Activated CD8-positive, alpha-beta memory T cell treated with anti-CD3 and anti-CD28 coated beads for 1 hour (primary cell): ENCODE measurements at places on chromosomes 2 and 18.

DNA sequence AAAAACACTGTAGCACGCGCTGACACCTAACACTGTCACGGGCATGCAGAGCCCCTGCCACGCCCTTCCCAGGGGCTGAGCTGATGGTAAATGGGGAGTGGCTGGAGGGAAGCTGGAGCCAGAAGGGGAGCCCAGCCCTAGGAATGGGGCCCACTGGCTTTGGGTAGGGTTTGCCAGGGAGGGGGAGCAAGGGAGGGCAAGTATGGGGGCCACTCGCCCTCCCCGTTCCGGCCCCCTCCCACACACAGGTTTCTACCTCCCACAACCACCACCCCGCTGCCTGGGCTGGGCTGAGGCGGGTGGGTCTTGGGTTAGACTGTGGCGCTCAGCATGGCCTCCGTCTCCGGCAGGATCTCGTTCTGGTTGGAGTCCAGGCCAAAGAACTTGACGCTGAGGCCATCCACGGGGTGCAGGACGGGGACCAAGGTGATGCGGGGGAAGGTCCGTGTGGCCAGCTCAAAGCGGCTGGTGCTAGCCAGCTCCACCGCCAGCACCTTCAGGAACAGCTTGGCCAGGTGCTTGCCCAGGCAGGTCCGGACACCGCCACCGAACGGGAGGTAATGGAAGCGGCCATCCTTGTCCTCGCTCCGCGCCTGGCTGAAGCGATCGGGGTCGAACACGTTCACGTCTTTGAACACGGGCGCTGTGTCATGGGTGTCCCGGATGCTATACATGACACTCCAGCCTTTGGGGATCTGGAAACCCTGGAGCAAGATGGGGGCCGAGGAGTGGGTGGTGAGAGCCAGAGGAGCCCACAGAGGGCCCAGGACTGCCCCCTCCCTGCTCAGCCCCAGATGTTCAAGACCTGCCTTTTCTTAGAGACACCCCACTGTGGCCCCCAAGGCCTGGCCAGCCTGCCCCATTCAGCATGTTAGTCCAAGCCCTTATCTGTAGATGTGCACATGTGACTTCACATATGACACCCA is 15.5 kb downstream of the CYP26B1 start:
- no peak for DNase-seq

DNA sequence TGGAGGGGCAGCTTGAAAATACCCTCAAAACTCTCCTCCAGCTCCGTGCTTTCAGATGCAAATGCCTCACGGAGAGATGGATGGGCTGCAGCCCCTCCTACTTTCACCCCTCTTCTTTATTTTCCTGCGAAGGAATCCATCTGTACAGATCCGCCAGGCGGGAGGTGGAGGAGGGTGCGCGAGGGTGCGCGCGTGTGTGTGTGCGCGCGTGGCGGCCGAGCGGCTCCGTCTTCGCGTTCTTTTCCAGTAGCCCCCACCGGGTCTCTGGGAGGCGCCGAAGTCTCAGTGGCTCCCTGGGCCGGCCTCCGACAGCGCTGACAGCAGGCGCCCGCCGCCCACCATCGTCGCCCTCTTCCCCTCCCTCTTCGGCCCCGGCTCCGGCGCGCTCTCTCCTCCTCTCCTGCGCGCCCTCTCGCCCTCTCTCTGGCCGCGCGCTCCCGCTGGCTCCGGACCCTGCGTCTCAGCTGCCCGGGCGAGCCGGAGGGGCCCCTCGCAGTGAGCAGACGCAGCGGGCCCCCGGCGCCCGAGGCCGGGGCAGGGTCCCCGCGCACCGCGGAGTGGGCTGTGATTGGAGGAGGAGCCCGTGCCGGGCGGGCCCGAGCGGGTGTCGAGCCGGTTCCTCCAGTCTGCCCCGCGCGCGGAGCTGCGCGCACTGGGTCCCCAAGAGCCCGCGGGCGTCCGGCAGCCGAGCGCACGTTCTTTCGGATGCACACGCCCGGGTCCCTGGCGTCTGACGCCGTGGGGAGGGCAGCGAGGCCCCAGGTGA is at the start of gene CDH7:
Gene CDH7, plus strand, starts transcription at position 624 of the 766 bp plus-strand sequence. CDS start 11,831 bp downstream, outside the sequence.
- DNase-seq: no peak

DNA sequence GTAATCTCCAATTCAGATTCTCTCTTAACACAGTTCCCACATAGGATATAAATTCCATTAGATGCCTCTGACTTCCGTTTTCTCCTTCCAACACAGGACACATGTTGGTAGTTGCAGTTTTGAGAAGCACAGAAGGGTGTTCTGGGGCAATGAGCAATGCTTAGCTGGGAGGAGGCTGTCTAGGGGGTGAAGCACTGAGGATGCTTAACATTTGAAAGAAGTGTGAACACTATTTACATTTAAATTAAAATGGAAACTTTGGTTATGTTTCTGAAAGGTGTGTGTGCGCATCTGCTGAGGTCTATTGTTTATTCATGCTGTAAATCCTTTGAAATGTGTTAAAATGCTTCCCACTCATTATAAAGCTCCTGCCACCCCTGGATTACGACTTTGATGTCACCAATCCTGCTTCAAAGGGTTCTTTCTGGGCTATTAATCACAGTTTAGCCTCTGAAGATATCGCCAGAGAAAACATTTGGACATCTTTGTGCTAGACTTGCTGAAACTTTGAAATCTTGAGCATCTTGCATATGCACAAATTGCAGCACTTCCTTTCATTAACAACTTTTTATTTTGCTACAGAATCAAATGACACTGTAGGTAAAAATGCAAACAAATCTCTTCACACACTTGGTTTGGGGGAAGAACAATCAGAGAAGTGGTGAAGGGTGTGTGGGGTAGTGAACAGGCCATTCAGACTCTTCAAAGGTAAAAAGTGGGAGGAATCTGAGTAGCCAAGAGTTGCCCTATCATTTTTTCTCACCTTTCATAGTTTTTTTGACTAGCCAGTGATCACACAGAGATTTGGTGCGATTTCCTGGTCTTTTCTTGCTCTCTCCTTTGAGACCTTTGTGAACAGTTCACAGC is 258.4 kb downstream of the MYO3B start:
- no peak for DNase-seq

DNA sequence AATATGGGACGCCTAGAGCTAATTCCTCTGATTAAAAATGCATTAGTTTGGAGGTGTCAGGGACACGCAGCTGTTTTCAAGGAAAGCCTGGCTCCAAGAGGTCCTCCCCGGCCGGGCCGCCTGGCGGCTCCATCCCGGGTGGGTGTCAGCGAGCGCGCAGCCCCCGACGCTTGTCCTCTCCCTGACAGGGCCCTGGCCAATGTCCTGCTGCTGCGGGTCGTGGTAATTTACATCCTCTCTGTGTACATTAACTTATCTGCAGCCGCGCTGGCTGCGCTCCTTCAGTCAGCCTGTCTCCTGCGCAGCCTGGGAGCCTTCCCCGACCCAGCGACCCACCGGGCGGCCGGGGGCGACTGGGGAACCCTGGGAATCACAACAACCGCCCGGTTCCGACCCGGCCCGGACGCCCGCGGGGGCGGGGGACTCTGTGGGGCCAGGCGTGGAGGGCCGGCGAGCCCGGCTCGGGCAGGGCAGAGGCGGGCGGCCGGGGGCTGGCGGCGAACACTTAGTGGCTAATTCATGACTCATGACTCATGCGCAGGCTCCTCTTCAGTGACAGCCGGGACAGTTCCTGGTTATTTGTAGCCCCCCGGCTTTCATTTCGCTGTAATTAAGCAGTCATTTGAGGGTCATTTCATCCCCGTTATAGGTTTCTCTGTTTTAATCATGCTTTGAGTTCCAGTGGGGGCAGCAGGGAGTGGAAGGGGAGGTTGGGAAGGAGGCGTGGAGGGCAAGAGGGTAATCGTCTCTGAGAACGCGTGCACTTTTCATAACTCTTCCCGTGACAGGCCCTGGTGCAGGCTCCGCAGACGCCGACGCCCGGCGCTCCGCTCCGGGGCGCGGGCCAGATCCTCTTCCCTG is 141.9 kb upstream of the CTAGE1 start:
- DNase-seq: no peak

GRCh38 chr2:124211461-124211860 is 186.4 kb downstream of the CNTNAP5 start:
- DNase-seq: no peak

GRCh38 chr18:475202-476031 is 25.1 kb downstream of the COLEC12 start:
- no peak for DNase-seq
